Kidney tubule cell (primary cell): ENCODE measurements at places on chromosomes 2 and 18.

- no peak for DNase-seq
These were observed 180.8 kb downstream of the KLHL29 start for GRCh38 chr2:23565814-23566213.

- DNase-seq, result no peak
These were observed 71.0 kb downstream of the GALNT14 start for GRCh38 chr2:31067259-31067658.

DNA sequence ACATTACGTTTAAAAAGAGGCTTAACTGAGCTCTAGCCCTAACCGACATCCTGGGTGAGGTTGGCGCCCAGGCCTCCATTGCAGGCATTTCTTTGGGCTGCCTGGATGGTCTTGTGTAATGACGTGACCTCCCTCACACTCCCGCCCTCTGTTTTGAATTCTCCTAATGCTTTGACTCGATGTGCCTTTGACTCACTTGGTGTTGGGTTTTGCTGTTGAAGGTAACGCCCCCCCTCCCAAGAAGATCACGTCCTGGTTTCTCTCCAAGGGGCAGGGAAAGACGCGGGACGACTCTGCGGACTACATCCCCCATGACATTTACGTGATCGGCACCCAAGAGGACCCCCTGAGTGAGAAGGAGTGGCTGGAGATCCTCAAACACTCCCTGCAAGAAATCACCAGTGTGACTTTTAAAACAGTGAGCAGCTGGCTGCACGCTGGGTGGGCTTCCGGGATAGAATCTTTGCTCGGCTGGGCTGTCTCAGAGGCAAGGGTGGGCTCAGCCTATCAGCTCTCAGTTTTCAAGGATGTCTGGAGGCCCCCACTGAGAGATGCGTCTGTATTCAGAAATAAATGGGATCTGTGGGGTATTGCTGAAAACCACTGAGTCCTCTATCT is 87.9 kb upstream of the ATG16L1 start:
- no peak for DNase-seq

DNA sequence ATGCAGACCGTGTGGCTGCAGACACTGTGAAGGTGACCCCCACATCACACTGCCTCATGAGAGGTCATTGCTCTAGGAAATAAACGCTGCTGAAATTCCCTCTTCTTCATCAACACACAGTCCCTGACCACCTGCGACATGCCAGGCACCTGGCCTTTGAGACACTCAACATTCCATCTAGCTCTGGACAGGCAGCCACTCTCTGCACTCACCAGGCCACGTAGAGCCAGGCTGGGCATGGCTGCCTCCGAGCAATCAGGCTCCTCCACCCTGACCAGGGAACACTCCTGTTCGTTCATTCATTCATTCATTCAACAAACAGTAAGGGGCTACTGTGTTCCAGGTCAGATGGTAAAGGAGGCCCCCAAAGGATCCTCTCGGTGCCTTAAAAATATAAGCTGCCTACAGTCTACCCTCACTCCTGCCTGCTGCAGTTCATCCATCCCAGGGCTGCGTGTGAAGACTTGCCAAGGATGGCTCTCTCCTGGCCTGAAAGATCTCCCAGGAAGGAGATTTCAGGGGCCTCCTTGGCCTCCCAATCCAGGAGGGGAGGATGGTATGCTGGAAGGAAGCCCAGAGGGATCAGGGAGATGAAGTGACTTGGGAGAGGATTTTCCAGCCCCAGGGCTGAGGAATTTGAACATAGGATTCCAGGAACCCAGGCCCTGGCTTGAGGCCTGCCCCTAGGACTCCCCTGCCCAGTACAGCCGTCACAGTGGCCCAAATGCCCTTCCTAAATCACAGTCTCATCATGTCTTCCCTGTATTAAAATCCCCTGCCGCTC is 66.7 kb downstream of the TNS1 start:
- DNase-seq, result peak; percentile 50

GRCh38 chr2:241946306-241947003 is 76.9 kb downstream of the RTP5 start:
- DNase-seq, result no peak

- no peak for DNase-seq
These were observed 8.3 kb downstream of the DLX1 start for GRCh38 chr2:172093416-172094293.

DNA sequence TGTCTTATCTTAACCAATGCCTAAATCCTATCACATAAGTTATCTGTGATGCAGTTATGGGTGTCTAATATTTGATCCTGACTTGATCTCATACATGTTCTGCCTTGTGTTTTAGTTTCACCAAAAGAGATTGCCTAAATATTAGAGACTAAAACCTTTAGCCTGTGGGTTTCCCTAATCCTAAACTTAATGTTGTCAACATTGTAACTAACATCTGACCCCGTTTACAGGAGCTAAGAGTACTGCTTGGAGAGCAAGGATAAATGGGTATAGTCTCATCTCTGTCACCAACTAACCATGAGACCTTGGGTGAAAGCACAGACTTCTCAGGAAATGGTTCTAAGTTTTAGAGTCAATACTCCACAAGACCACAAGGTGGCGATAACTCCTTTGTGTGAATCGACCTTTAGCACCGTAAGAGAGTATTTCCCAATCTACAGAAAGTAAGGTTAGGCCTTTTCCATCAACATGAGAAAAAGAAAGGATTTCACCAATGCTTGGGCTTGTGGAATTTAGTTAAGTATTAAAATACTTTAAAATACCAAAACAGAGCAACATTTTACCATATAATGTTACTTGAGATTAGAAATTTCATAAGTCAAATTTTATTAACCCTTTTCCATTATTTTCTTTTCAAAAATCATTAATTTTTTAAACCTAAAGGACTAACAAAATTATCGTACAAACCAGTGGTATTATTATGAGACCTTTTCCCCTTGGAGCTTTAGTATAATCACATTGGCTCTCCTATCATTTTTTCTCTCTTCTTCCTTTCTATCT is 60.5 kb downstream of the G6PC2 start:
- DNase-seq, result peak; percentile 80

GRCh38 chr2:43050866-43051265 is 175.5 kb downstream of the ZFP36L2 start:
- no peak for DNase-seq

DNA sequence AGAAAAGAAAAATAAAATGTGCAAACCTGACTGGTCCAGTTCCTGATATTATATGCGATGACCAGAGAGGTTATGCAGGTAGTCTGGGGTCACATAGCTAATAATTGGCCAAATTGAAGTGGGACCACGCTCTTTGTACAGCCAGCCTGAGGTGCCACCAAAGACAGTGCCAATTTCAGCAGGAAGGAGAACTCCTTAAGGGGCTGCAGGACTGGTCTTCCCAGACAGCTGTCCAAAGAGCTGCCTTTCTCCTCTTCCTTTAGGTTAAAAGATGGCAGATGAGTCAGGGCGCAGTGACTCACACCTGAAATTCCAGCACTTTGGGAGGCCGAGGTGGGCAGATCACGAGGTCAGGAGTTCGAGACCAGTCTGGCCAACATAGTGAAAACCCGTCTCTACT is 95.5 kb downstream of the ACKR3 start:
- DNase-seq, result no peak

DNA sequence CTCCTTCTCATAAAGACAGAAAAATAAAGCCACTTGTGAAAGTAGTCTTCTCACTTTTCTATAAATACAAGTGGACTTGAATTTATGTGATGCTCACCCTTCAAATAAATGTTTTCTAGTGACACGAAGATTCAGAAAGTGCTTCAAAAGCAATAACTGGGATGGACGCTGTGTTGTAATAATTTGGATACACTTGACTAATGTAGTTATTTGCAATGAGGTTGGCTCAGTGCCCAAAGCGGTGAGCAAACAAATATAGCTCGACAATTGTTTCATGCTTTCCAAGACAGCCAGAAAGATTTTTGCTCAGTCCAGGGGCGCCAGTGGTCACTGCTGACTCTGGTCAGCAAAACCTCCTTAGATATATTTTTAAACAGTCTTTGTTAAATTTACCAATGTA is 278.6 kb upstream of the KLHL14 start:
- peak; percentile 6 for DNase-seq

DNA sequence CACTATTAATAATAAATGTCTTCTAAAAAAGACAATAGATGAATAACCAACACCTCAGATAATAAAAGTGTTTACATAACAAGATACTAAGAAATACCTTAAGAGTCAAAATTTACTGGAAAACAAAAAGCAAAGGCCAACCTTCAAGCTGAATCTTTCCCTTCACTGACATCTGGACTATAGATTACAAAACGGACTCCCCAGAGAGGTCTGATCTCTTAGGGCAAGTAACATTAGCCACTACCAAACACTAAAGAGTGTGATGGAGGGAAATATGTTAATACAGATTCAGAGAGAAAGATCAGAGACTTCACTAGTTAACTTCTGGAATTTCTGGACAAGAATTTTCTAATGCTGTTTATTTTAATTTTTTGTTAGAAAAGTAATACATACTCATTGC is 13.9 kb downstream of the CLASP1 start:
- no peak for DNase-seq

DNA sequence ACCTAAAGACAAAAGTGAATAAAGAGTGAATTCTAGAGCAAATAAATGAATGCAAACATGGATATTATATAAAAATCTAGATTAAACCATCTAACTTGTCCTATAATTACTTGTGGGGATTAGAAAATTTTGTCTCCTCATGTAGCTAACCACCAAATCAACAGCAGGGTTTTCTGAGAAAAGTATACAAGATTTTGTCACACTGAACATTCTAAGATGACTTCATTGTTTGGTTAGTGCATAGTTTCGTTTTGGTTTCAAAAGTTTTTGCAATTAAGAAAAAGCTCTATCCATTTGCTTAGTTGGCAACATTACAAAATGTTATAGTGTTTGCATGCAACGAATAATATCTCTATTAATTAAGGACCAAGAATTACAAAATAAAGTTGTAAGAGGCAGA is 125.0 kb downstream of the LRP2 start:
- no peak for DNase-seq

GRCh38 chr2:106804161-106804560 is 81.8 kb downstream of the ST6GAL2 start:
- no peak for DNase-seq

GRCh38 chr2:210112871-210113270 is 58.3 kb downstream of the KANSL1L start:
- DNase-seq, result no peak

DNA sequence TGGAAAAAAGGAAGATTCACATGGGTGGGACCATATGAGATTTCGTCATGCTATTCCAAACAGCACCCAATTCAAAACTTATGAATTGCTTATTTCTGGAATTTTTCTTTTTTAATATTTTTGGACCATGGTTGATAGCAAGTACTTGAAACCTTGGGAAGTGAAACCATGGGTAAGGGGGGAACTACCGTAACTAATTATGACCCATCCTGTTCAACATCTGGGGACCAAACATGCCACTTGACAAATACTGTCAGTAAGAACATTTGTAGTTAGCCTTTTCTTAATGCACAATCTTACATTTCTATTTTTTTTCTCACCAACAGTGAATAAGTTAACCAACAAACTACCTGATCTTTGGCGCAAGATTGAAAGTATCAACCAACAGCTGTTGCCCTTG is 105.7 kb upstream of the TTC39C start:
- no peak for DNase-seq

DNA sequence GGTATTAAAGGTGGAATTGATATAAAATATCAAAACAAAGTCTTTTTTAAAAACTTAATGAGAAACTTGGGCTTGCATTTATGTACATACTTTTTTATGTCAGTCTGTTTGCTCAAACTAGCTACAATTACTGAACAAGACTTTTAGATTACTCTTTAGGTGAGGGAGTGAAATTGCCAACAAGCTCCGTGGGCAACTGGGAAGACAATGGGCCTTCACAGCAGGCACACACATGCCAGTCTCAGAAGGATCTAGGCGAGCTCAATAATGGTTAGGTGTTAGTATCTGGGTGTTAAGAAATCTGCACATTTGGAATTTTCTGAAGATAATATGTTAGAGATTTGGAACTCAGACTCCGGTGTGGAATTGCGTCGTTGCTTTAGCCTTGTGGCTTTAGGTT is 23.0 kb upstream of the MAL start:
- DNase-seq, result no peak

DNA sequence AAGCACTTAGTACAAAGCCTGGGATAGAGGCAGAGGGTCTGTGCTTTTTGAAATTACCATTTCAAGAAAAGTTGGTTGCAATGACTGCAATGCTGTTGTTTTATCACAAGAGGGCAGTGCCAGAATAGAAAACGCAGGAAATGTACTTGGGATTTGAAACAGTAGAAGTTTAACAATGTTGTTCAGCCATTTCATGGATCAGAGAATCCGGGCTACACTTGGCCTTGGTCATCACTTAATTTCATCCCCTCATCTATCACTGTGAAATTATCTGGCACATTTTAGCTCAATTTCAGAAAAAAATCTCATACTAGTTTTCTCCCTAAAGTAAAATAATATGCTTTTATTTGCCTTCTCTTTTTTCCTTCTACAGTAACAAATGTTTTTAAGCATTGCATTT is 70.8 kb downstream of the RAPGEF4 start:
- peak; percentile 64 for DNase-seq

GRCh38 chr2:142321706-142322280 is 191.0 kb upstream of the LRP1B start:
- peak; percentile 84 for DNase-seq

DNA sequence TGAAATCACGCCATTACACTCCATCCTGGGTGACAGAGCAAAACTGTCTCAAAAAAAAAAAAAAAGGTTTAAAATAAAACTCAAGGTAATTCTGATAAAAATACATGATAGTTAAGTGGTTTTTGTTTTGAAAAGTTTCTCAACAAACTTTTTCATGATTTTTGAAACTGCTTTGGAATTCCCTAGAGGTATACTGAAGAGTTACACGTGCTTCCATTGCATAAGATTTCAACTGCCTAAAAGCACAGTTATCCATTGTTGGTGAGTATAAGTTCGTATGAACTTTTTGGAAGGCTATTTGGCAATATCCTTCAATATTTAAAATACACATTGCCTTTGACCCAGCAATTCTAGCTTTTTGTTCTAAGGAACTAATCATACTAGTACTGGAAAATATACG is 74.9 kb downstream of the USP34 start:
- no peak for DNase-seq

- DNase-seq, result peak; percentile 55
These were observed 1471.8 kb downstream of the LRP1B start for GRCh38 chr2:140658760-140659692.

- DNase-seq, result no peak
These were observed 41.0 kb downstream of the PAX8 start for GRCh38 chr2:113237604-113238160.

DNA sequence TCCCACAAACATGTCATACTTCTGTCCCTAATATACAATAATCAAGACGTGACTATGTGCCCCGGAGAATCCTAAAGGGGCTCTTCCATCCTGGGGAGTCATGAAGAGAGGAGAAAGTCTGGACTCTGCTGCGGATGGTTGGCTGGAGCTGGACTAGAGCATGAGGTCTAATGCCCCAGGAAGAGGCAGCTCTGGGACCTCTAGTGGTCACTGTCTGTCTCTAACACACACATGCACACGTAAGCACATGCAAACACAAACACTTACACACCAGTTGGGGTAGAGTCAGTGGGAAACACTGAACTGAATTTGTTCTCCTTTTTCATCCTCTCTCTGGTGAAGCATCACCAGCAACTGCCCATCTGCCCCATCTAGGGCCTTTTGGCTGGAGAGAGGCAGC is 271.6 kb downstream of the TDRD15 start:
- DNase-seq, result peak; percentile 27
